Left lung (tissue), 14 donors: ENCODE measurements at places on chromosomes 13 and 19. TPM values are rescaled to one million over a fixed set of nuclear protein-coding genes. Genes with fewer than 3 reads are reported as not detected.

- no peak overlapping the region for H3K4me3 ChIP-seq
- peaks cover 32% of the 10 kb centered on the region for H3K4me1 ChIP-seq
- peaks cover 11% of the 10 kb centered on the region for H3K27me3 ChIP-seq
- no peak overlapping the region for H3K27ac ChIP-seq
These were observed 2.0 kb downstream of the SPACA6 start for GRCh38 chr19:51695088-51695487.

DNA sequence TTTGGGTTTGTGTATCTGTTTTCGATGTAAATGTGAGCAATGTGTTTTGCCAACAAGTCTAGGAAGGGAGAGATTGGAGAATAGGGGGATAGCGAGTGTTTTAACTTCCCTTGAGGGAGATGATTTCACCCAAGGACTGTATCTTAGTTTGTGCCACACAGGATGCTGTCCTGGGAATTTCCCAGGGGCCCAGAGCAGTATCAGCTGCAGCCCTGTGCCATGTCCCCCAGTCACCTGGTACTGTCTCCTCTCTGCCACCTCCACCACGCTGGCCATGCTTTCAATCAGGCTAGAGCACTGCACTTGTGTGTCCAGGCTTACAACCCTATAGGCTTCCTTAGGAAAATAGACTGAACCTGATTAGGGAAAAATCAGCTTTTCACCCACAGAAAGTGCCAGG lies 40.1 kb upstream of the CLDN10 start:
- peaks cover 5% of the 10 kb centered on the region for H3K27me3 ChIP-seq
- DNase-seq, result no peak
- no peak overlapping the region for H3K4me3 ChIP-seq
- no peaks in the 10 kb centered on the region for H3K36me3 ChIP-seq
- H3K4me1 ChIP-seq, result peaks cover 17% of the 10 kb centered on the region

GRCh38 chr13:31131470-31131961 lies 30.2 kb downstream of the HSPH1 start:
- no peaks in the 10 kb centered on the region for H3K27me3 ChIP-seq
- H3K27ac ChIP-seq, result no peak overlapping the region
- no peaks in the 10 kb centered on the region for H3K36me3 ChIP-seq
- H3K4me3 ChIP-seq, result no peak overlapping the region
- no peaks in the 10 kb centered on the region for H3K4me1 ChIP-seq

DNA sequence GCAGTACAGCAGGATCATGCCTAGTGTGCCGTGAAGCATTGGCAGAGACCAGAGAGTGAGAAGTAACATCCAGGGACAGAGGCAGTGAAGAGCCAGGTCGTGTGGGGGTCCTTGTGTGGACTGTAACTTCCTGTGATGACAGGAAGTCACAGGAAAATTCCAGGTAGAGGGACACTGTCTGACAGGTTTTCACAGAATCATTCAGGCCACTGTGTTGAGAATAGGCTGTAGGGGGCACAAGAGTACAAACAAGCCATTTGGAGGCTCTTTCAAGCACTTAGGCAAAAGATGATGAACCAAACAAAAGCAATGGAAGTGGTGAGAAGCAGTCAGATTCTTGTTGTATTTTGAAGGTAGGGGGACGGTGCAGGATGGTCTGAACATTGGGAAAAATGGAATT lies 46.4 kb downstream of the N4BP2L1 start:
- no peak overlapping the region for H3K27ac ChIP-seq
- peaks cover 4% of the 10 kb centered on the region for H3K36me3 ChIP-seq
- H3K4me3 ChIP-seq, result no peak overlapping the region
- H3K27me3 ChIP-seq, result no peaks in the 10 kb centered on the region
- DNase-seq, result no peak

- H3K4me3 ChIP-seq, result no peak overlapping the region
- H3K27ac ChIP-seq, result no peak overlapping the region
- H3K36me3 ChIP-seq, result no peaks in the 10 kb centered on the region
- DNase-seq, result no peak
- H3K4me1 ChIP-seq, result no peaks in the 10 kb centered on the region
These were observed 77.6 kb upstream of the FAM216B start for GRCh38 chr13:42703740-42704139.

GRCh38 chr19:41690801-41691065 lies 2.7 kb upstream of the CEACAM7 start:
- H3K36me3 ChIP-seq, result no peaks in the 10 kb centered on the region
- DNase-seq, result no peak
- H3K27ac ChIP-seq, result no peak overlapping the region
- no peak overlapping the region for H3K4me3 ChIP-seq

DNA sequence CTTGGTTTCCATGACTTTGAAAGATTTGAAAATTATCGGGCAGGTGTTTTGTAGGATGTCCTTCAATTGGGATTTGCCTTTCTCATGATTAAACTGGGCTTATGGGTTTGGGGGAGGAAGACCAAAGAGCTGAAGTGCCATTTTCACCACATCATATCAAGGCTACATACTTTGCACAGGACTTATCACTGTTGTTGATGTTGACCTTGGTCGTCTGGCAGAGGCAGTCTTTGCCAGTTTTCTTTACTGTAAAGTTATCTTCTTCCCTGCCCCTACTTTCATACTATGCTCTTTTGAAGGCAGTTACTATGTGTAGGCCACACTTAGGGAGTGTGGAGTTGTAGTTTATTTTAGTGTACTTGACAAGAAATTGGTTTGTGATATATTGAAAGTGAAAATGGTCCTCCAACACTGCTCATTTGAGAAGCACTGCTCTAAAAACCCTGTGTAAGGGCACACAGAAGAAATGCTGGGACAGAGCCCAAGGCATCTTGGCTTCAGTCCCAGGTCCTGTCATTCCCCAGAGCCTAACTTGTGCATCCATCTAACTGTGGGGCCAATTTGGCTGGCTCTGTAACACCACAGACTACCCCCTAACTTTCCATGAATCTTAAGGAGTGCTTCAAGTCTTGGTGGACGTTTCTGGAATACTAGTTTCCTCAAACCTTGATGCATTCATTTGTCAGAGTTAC lies 384.9 kb downstream of the KCNRG start:
- no peak overlapping the region for H3K4me3 ChIP-seq
- H3K27me3 ChIP-seq, result no peaks in the 10 kb centered on the region
- H3K27ac ChIP-seq, result no peak overlapping the region

GRCh38 chr19:38039966-38040365 lies 133.0 kb downstream of the SIPA1L3 start:
- H3K27me3 ChIP-seq, result no peaks in the 10 kb centered on the region
- no peak overlapping the region for H3K4me3 ChIP-seq
- no peaks in the 10 kb centered on the region for H3K4me1 ChIP-seq
- no peak overlapping the region for H3K27ac ChIP-seq
- no peak for DNase-seq
- no peaks in the 10 kb centered on the region for H3K36me3 ChIP-seq

DNA sequence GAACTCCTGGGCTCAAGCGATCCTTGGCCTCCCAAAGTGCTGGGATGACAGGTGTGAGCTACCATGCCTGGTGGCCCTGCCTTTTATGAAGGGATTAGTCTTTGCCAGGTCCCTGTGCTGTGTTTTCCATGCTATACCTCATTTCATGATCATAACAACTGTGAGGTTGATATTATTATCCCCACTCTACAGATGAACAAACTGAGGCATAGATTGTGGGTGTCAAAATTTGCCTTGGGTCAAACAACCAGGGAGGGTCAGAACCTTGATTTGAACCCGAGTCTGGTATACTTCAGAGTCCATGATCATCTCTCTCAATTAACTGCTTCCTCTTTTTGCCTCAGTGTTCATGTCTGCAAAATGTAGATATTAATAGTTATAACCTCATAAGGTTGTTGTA lies 6.9 kb downstream of the PINLYP start:
- peaks cover 11% of the 10 kb centered on the region for H3K36me3 ChIP-seq
- no peaks in the 10 kb centered on the region for H3K27me3 ChIP-seq
- no peak overlapping the region for H3K4me3 ChIP-seq
- DNase-seq, result no peak
- H3K4me1 ChIP-seq, result peaks cover 21% of the 10 kb centered on the region
- no peak overlapping the region for H3K27ac ChIP-seq

GRCh38 chr19:49133621-49134454 lies 14.5 kb downstream of the PPFIA3 start:
- peaks cover 21% of the 10 kb centered on the region for H3K4me1 ChIP-seq
- DNase-seq, result peak; percentile 90

Gene ANGPTL8
- total RNA-seq, result not detected

Gene ZFP14
- 4.5 TPM for total RNA-seq

Gene TEX26
- total RNA-seq, result 0.47 TPM

Gene ZNF560
- 0.13 TPM for total RNA-seq
